ENCODE measurements at places on chromosomes 16 and 17.

DNA sequence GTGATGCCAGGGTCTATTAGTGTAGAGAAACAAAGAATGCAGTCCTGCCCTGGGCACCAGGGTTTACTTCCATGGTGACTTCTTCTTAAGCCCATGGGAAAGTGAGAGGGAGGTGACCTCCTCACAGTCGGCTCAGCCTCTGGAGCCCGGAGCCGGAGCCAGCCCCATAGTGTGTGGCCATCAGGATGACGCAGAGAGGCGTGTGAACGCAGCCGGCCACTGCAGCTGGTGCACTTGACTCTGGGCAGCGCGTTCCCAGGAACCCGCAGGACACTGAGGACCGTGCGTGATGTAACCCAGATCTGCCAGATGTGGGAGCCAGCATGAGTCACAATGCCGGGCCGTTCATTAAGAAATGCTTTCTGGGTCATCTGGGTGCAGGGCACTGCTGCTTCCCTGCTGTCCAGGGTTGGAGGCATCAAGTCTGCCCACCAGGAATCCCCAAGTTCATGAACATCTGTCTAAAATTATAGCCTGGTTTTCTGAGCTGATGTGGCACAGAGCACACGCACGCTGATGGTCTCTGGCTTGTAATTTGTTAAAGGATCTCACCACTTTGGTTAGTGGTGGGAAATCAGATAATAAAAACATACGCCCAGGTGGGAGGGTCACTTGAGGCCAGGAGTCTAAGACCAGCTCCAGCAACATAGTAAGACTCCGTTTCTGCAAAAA is 114.1 kb downstream of the PITPNC1 start:
- peaks cover 4% of the 10 kb centered on the region for H3K36me3 ChIP-seq
- DNase-seq = peak; percentile 16
- no peak overlapping the region for H3K4me3 ChIP-seq
- peaks cover 15% of the 10 kb centered on the region for H3K4me1 ChIP-seq
- peak overlapping the region; percentile 88 for H3K27ac ChIP-seq

GRCh38 chr16:75948441-75948840 is 222.2 kb upstream of the CPHXL start:
- H3K36me3 ChIP-seq = no peaks in the 10 kb centered on the region
- H3K27me3 ChIP-seq = no peaks in the 10 kb centered on the region
- no peak overlapping the region for H3K27ac ChIP-seq
- H3K4me1 ChIP-seq = peaks cover 46% of the 10 kb centered on the region
- no peak for DNase-seq

- no peaks in the 10 kb centered on the region for H3K27me3 ChIP-seq
- DNase-seq = no peak
- no peaks in the 10 kb centered on the region for H3K36me3 ChIP-seq
Observed at GRCh38 chr16:46991729-46992704, 18.5 kb upstream of the DNAJA2 start.

GRCh38 chr17:9218911-9219310 is 197.6 kb downstream of the NTN1 start:
- peaks cover 5% of the 10 kb centered on the region for H3K36me3 ChIP-seq
- H3K27ac ChIP-seq = no peak overlapping the region
- peaks cover 13% of the 10 kb centered on the region for H3K27me3 ChIP-seq
- DNase-seq = no peak
- no peak overlapping the region for H3K4me3 ChIP-seq

DNA sequence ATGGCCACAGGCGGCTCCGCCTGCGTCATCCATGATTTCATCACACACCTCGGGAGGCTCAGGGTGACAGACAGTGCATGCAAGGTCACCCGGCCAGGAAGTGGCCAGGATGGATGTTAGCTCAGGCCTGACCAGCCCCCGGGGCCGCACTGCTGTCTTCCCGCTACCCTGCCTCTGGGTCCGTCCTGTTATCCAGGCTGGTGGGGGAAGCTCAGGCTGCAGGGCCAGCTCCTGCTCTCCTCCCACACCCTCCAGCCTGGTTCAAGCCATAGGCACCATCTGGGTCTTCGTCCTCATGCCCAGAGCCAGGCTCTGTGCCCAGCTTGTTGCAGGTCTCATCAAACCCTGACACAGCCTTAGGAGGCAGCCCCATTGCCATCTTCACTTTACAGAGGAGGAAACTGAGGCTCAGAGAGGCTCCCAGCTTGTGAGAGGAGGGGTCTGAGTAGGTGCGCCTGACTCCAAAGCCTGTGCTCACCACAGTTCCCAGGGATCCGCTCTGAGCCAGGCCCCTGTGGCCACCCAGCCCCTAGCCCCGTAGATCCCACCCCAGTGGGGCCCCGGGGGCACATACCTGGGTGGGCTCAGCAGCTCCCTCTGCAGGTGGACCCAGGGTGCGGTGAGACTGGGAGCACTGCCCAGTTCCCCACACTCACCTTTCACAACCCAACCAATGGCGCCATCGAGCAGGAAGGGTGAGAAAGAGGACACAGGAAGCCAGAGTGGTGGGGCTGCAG is 412 bp upstream of the ADGRG3 start:
- DNase-seq = no peak
- H3K4me3 ChIP-seq = no peak overlapping the region
- no peaks in the 10 kb centered on the region for H3K36me3 ChIP-seq
- H3K27ac ChIP-seq = no peak overlapping the region
- H3K27me3 ChIP-seq = no peaks in the 10 kb centered on the region
- peaks cover 3% of the 10 kb centered on the region for H3K4me1 ChIP-seq

- H3K27ac ChIP-seq = peak overlapping the region; percentile 42
- no peaks in the 10 kb centered on the region for H3K27me3 ChIP-seq
- no peaks in the 10 kb centered on the region for H3K4me1 ChIP-seq
- peaks cover 22% of the 10 kb centered on the region for H3K36me3 ChIP-seq
Observed at GRCh38 chr16:89534252-89534756, 26.1 kb downstream of the SPG7 start.

Data from progenitor cell of endocrine pancreas (in vitro differentiated cells).